Endothelial cell (in vitro differentiated cells): ENCODE measurements at places on chromosomes 7 and 10.

- no peaks in the 10 kb centered on the region for H3K4me1 ChIP-seq
- DNase-seq, result no peak
- H3K4me3 ChIP-seq, result no peak overlapping the region
- H3K27me3 ChIP-seq, result no peaks in the 10 kb centered on the region
- no peak overlapping the region for H3K27ac ChIP-seq
- H3K36me3 ChIP-seq, result no peaks in the 10 kb centered on the region
Observed at GRCh38 chr10:111984057-111984456, 199.5 kb downstream of the GPAM start.

- DNase-seq, result no peak
- no peak overlapping the region for H3K4me3 ChIP-seq
- no peak overlapping the region for H3K27ac ChIP-seq
- H3K4me1 ChIP-seq, result peaks cover 11% of the 10 kb centered on the region
- H3K36me3 ChIP-seq, result peaks cover 8% of the 10 kb centered on the region
Observed at GRCh38 chr10:132412316-132413192, 15.6 kb downstream of the PWWP2B start.

- H3K4me1 ChIP-seq, result peaks cover 11% of the 10 kb centered on the region
- H3K36me3 ChIP-seq, result no peaks in the 10 kb centered on the region
- H3K27ac ChIP-seq, result no peak overlapping the region
- H3K4me3 ChIP-seq, result no peak overlapping the region
- no peaks in the 10 kb centered on the region for H3K27me3 ChIP-seq
- DNase-seq, result no peak
Observed at GRCh38 chr7:108051454-108051853, 48.5 kb upstream of the LAMB1 start.

GRCh38 chr10:70266701-70267100 lies 17.1 kb downstream of the NPFFR1 start:
- no peaks in the 10 kb centered on the region for H3K4me1 ChIP-seq
- H3K4me3 ChIP-seq, result no peak overlapping the region
- no peak overlapping the region for H3K27ac ChIP-seq
- peaks cover 3% of the 10 kb centered on the region for H3K27me3 ChIP-seq
- no peaks in the 10 kb centered on the region for H3K36me3 ChIP-seq
- no peak for DNase-seq

- H3K4me3 ChIP-seq, result peak overlapping the region; percentile 94
- peaks cover 6% of the 10 kb centered on the region for H3K36me3 ChIP-seq
- peaks cover 7% of the 10 kb centered on the region for H3K27me3 ChIP-seq
- DNase-seq, result no peak
Observed at GRCh38 chr7:100539436-100540006, 518 bp downstream of the AGFG2 start.

- H3K27me3 ChIP-seq, result no peaks in the 10 kb centered on the region
- peak overlapping the region; percentile 78 for H3K27ac ChIP-seq
- H3K36me3 ChIP-seq, result peaks cover 3% of the 10 kb centered on the region
- DNase-seq, result no peak
- H3K4me1 ChIP-seq, result peaks cover 20% of the 10 kb centered on the region
Observed at GRCh38 chr7:111952783-111953182, 253.4 kb downstream of the DOCK4 start.

- no peak overlapping the region for H3K4me3 ChIP-seq
- H3K27me3 ChIP-seq, result peaks cover 3% of the 10 kb centered on the region
- H3K4me1 ChIP-seq, result no peaks in the 10 kb centered on the region
- DNase-seq, result no peak
Observed at GRCh38 chr10:77542710-77543259, 94.8 kb downstream of the KCNMA1 start.

- no peaks in the 10 kb centered on the region for H3K36me3 ChIP-seq
- peaks cover 13% of the 10 kb centered on the region for H3K4me1 ChIP-seq
- no peak overlapping the region for H3K4me3 ChIP-seq
Observed at GRCh38 chr10:97406064-97406463, 4.9 kb upstream of the RRP12 start.

DNA sequence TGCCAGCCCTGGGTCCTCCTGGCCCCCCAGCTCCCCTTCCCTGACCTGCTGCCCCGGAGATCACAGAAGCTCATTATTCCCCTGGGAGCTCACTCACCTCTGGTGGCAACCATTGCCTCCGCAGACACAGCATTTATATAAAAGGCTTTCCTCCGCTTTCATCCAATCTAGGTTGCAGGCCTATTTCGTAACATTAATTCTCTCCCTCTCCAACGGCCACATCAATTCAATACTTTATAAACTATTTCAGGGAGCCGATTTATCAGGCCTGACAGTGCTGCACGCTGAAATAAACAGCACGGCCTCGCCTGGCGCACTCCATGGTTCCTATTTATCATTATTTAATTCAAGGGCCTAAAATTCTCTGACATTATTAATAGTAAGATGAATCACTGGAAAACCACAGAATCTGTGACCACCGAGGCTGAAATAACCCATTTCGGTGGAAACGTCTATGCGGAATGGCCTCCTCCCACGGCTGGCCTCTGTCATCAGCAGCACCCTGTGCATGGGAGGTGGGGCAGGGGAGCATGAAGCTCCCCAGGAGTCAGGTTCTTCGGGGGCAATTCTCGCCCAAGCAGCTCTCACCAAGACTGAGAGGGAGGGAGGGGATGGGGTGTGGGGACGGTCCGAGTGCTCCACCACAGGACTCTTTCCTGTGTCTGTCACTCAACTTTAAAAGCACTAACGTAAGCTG lies 249.3 kb upstream of the PFKP start:
- no peak for DNase-seq
- H3K4me3 ChIP-seq, result no peak overlapping the region
- no peak overlapping the region for H3K27ac ChIP-seq
- no peaks in the 10 kb centered on the region for H3K36me3 ChIP-seq
- no peaks in the 10 kb centered on the region for H3K27me3 ChIP-seq

DNA sequence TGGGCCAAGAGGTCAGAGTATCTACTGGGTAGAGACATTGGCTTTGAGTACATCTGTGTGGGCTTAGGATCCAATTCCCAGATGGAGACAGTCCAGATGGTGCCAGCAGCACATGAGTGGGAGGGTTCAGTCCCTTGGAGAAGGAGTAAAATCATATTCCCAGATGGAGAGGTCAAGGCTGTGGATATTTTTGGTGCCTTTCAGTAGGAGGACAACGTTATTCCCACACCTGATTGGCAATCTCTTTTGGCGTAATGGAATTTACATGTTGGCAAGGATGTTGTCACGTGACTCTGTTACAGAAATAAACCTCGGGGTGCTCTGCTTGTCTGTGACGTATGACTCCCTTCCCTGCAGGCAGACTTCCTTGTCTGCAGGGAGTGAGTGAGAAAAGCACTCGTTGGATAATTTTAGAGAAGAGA lies 27.6 kb downstream of the NPS start:
- peaks cover 2% of the 10 kb centered on the region for H3K4me1 ChIP-seq
- H3K36me3 ChIP-seq, result no peaks in the 10 kb centered on the region
- H3K4me3 ChIP-seq, result no peak overlapping the region
- DNase-seq, result no peak

DNA sequence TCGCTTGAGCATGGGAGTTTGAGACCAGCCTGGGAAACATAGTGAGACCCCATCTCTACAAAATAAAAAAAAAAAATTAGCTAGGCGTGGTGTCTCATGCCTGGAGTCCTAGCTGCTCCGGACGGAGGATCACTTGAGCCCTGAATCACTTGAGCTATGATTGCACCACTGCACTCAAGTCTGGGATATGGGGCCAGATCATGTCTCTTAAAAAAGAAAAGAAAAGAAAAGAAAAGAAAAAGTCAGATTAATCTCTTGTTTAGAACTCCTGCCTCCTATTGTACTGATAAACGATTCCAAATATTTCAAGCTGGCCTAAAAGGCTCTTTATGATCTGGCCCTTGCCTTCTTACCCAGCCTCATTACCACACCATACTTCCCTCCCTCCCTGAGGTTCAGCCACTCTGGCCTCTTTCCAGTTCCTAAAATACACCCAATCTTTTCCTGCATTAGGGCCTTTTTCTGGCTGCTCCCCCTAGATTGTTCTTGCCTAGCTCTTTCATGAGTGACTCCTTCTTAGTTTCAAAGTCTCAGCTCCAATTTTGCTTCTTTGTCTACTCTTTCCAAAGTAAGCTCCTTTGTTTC lies 41.7 kb downstream of the VCL start:
- H3K27me3 ChIP-seq, result no peaks in the 10 kb centered on the region
- H3K27ac ChIP-seq, result peak overlapping the region; percentile 7
- peaks cover 15% of the 10 kb centered on the region for H3K4me1 ChIP-seq
- no peak for DNase-seq
- H3K36me3 ChIP-seq, result no peaks in the 10 kb centered on the region

DNA sequence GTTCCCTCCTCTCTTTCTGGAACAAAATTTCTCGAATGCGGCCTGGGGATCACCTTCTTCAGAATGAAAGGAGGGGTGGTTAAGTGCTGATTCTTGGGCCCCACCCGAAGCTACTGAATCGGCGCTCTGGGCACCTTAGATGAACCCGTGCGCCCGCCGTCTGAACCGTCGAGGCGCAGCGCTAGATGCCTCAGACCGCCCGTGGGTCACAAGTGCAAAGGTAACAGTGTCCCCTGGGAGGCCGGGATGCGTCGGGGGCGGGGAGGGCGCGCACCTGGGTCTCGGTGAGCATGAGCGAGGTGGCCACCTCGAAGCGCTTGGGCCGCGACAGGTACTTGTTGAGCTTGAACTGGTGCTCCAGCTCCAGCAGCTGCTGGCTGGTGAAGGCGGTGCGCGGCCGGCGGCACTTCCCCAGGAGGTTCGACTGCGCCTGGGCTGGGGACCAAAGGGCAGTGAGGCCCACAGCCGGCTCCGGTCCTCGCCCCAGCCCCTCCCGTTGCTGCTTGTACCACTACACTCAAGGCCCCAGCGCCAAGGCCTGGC lies 4.2 kb downstream of the MNX1 start:
- peaks cover 15% of the 10 kb centered on the region for H3K4me1 ChIP-seq
- peak; percentile 17 for DNase-seq
- H3K36me3 ChIP-seq, result peaks cover 5% of the 10 kb centered on the region
- no peak overlapping the region for H3K4me3 ChIP-seq

DNA sequence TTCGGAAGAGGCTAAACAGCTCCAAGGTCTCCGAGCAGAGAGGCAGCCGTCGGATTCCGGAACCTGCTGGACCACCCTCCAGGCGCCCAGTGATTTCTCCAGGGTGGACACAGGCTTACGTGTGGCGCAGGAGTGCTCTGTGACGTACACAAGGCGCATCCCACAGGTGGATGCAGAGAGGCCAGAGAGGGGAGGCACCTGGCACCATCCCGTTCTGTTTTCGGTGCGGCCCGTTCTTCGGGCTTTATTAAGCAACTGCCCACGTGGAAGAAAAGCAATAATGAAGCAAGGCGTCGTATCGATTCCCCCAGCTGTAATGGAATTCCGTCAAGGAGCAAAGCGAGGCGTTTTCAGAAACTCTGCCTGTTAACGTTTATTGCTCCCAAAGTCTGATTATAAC lies 163.6 kb downstream of the PTPRN2 start:
- H3K4me3 ChIP-seq, result no peak overlapping the region
- DNase-seq, result no peak
- H3K27ac ChIP-seq, result no peak overlapping the region
- peaks cover 14% of the 10 kb centered on the region for H3K36me3 ChIP-seq
- peaks cover 12% of the 10 kb centered on the region for H3K27me3 ChIP-seq
- no peaks in the 10 kb centered on the region for H3K4me1 ChIP-seq

GRCh38 chr10:51705774-51706173 lies 6.4 kb upstream of the CSTF2T start:
- no peaks in the 10 kb centered on the region for H3K36me3 ChIP-seq
- H3K4me1 ChIP-seq, result peaks cover 11% of the 10 kb centered on the region
- no peak overlapping the region for H3K27ac ChIP-seq
- no peak for DNase-seq
- no peak overlapping the region for H3K4me3 ChIP-seq

DNA sequence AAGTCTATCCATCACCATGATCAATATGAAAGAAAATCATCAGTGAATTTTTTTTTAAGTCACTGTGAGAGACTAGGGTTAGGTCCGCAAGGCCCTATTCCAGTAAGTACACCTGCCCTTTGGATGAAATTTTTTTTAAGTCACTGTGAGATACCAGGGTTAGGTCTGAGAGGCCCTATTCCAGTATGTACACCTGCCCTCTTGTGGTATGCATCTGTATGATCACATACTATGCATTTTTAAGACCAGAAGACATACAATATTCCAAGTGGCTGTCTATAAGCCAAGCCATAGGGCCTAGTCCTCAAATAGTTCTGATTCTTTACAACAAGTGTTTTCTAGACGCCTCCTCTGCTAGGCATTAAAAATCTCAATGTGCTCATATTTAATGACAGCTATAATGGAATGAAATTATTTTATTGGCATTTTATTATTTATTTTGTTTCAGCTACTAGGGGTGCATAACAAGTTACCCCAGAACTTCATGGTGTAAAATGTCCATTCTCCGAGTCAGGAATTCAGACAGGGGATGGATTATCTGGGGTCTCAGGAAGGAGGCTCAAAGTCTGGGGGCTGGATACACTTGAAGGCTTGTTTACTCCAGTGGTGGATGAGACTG lies 53.1 kb downstream of the TEX36 start:
- peaks cover 2% of the 10 kb centered on the region for H3K27me3 ChIP-seq
- DNase-seq, result no peak
- H3K4me3 ChIP-seq, result no peak overlapping the region
- H3K27ac ChIP-seq, result peak overlapping the region; percentile 62

- peaks cover 17% of the 10 kb centered on the region for H3K4me1 ChIP-seq
- peak overlapping the region; percentile 74 for H3K27ac ChIP-seq
- DNase-seq, result no peak
- peaks cover 11% of the 10 kb centered on the region for H3K36me3 ChIP-seq
Observed at GRCh38 chr10:102420181-102420713, 389 bp upstream of the FBXL15 start.

DNA sequence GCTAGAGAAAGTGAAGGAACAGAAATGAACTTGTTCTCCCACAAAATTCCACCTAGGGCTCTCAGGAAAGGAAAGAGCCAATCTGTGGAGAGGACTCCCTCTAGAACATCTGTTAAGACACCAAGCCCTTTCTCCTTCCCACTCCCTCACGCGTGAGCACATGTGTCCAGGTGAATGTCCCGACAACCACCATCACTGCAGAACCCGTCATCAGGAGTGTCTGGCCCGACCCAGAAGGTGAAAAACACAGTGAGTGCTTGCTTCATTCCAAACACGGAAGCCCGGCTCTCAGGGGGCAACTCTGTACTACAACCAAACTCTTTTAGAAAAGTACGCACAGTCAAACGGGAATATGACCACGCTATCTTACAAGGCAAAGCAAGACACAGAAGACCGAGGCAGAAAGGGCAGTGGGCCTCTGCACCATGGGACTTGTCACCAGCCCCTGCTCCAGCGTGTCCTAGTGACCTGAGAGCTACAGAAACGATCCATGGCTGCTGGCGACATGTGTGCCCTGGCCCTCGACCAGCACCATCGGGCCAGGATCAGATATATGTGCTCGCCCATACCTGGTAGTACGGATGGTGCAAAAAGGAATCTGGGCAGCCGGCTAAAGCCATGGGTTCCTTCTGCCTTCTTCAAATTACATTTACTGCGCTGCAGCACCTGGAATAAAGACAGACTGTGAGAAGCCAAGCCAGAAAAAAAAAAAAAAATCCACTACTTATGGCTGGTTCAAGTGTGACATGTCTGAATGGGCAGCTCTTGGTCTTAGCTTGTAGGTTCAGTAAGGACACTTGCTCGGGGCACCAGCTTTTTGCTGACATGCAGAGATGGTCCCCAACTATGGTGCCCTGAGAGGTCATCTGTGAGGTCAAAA lies 50.8 kb downstream of the GRB10 start:
- peaks cover 59% of the 10 kb centered on the region for H3K4me1 ChIP-seq
- H3K27me3 ChIP-seq, result peaks cover 4% of the 10 kb centered on the region
- peaks cover 22% of the 10 kb centered on the region for H3K36me3 ChIP-seq
- no peak for DNase-seq

GRCh38 chr10:11713963-11714362 lies 28.2 kb upstream of the ECHDC3 start:
- no peaks in the 10 kb centered on the region for H3K4me1 ChIP-seq
- peaks cover 5% of the 10 kb centered on the region for H3K27me3 ChIP-seq
- H3K4me3 ChIP-seq, result no peak overlapping the region
- H3K27ac ChIP-seq, result no peak overlapping the region
- H3K36me3 ChIP-seq, result peaks cover 5% of the 10 kb centered on the region
